Astrocyte of the cerebellum (primary cell): ENCODE measurements at places on chromosomes 4 and X.

DNA sequence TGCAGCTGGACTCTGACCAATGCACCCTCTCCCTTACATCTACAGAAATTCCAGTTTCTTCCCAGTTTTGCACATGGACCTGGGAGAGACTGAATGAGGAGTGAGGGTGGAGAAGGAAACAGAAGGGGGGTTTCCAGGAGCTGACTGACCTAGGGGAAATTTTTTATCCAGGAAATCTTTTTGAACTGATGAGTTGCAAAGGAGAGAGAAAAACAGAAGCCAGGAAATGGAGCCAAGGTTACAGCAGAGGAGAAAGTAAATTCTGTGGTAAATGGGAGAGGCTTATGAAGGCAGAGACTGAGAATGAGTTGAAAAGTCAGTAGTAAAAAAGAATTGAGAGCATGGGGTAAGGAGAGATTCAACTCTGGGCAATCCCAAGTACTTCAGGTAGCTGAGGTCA lies 192.8 kb downstream of the SMIM20 start:
- DNase-seq: no peak

DNA sequence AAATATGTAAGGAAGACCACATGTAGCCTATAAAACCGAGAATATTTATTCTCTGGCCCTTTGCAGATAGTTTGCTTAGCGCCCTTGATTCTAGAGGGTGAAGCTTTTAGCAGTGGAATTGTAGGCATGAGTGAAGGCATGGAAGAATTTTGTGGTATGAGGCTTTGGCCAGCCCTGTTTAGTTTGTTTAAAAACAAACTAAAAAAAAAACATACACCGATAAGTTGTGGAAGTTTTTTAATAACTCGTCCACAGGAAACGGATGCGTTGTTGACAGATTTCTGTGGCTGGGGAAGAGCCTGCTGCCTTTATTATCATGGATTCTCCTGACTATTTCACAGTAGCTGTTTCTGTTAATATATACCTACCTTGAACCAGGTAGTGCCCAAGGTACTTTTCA lies 194.7 kb upstream of the LNX1 start:
- no peak for DNase-seq

DNA sequence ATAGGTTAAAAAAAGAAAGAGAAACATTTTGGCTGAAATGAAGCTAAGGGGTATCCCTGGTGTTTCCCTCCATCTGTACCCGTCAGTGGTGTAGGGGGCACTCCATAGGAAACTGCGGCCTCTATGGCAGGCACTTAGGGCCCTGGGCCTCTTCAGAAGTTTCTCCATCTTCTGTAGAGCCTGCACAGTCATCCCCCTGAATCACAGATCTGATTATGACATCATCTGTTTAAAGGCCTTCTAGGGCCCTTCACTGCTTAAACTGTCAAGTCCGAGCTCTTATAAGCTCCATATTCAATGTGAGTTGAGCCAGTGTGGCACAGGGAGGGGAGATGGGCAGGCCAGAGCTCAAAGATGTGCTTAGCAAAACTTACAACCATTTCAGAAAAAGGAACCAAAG lies 241.3 kb downstream of the NR3C2 start:
- DNase-seq: no peak

- DNase-seq: no peak
Measured at GRCh38 chrX:153963546-153963945, 8.1 kb downstream of the HCFC1 start.

DNA sequence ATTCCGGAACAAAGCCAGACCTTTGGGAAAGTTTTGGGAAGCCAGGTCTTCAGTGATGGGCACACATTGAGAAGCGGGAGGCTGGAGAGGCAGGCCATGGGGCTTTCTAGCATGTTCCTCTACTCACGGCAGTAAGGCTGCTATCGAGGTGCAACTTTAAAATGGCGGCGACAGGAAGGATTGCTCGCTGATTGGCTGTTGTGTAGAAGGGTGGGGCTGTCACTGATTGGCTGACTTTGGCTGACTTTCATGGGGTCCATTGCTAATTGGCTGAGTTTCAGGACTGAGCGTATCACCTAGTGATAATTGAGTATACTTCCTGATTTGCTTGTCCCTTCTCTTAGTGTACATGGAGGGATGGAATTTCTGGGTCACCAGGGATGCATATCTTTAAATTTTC lies 19.7 kb upstream of the GLOD5 start:
- DNase-seq: no peak

DNA sequence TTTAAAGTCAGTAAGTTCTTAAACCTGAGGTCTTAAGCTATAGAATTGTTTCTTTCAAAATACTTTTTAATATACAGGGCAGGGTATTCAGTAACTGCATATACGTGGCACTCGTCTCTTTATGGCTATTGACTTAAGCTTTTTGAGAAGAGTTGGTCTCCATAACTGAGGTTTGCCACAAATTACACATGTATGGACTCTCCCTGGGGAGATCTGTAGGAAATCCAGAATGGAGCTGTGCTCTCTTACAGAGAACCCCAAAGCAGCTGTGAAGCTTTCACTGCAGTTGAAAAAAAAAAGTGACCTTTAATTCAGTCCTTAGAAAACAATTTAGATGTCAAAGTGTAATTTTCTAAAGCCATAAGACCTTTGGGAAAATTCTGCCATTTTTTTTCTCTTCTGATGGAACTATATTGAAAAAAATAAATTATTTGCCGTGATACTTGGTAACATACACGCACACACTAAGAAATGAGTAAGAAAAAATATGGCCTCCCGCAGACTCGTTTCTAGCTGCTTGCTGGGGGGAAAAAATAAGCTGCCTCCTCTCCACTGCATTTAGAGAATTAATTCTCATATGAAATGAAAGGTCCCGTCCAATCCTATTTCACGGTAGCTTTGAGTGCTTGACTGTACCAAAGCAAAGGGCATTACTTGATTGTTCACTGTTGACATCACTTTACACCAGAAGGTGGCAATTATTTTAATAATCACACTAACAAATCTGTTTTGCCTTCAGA lies 159.4 kb upstream of the TENM3 start:
- DNase-seq: no peak
